D341Med (cell line): ENCODE measurements at places on chromosomes 3 and 15.

- DNase-seq: no peak
Measured at GRCh38 chr3:28273837-28274236, 32.4 kb downstream of the CMC1 start.

DNA sequence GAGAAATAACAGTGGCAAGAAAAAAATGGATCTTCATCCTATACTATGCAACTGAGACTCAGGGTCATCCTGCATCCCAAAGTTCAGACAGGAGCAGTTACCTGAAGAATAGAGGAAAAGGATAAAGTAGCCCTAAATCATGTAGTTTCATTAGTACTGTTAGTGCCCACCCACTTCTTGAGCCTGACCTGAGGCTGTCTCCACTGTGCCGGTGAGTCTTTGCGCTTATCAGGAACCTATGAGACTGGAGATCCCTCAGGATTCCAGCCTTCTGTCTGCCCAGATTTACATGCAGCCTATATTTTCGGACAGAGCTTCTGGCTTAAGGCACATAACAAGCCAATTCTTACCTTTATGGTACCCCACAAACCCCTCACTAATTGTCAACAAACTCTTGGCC lies 791.6 kb downstream of the ROBO1 start:
- DNase-seq: no peak

DNA sequence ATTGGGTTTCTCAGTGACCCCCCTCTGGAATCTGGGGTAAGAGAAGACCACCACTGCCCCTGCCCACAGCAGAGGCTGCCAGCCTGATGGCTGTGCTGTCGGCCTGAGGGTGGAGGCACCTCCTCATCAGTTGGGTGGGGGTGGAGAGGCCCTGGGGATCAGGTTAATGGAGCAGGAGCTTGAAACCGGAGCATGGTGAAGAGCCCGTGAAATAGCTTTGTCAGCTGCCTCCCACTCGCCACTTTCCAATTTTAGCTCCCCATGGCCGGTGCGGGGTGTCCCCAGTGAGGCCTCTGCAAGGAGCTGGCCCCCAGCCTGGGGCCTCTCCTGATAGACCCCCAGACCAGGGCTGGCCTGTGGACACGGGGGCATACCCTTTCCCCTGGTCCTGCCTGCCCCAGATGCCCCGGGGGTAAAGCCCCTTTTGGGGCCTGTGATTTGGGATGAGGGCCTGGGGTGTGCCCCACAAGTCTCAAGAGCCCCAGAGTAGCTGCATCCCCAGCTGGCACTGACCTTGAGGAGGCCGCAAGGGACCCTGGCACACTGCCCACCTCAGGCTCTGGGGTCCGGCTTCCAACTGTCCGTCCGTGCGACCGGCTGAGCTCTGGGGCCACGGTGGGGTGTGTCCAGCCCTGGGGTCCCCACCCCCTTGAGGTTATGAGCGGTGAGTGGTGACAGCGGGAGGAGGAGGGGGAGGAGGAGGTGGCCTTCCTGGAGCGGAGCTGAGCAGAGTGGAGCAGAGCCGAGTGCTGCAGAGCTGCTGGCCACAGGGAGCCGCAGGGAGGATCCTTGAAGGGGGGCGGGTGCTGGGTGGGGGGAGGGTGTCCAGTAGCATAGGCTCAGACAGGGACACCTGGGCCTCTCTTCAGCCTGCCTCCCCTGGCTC lies at the start of gene HHATL:
HHATL (minus strand) TSS at position 733 of the 886 bp plus-strand sequence. CDS start 1,972 bp downstream, outside the sequence.
- peak; percentile 37 for DNase-seq

DNA sequence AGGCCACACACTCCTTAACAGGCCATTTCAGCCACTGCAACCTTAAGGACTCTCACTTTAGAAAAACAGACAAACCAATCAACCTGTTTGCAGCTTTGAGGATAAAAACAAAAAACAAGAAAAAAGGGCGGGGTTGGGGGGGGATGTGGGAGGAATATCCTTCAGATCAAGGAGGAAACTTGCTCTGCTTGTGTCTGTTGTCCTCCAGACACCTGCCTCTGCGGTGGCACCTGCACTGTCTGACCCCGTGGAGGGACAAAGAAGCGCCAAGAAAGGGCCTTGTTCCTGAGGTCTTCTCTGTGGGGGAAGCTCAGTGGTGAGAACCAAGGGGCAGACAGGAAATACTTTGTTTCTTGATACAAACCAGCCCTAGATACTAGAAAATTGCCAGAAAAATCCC lies 70.5 kb downstream of the POLR2M start:
- DNase-seq: no peak

GRCh38 chr15:26620528-26621458 lies 152.1 kb downstream of the GABRB3 start:
- DNase-seq: no peak

- DNase-seq: peak; percentile 40
Measured at GRCh38 chr3:193564012-193564411, 9.3 kb upstream of the ATP13A4 start.

DNA sequence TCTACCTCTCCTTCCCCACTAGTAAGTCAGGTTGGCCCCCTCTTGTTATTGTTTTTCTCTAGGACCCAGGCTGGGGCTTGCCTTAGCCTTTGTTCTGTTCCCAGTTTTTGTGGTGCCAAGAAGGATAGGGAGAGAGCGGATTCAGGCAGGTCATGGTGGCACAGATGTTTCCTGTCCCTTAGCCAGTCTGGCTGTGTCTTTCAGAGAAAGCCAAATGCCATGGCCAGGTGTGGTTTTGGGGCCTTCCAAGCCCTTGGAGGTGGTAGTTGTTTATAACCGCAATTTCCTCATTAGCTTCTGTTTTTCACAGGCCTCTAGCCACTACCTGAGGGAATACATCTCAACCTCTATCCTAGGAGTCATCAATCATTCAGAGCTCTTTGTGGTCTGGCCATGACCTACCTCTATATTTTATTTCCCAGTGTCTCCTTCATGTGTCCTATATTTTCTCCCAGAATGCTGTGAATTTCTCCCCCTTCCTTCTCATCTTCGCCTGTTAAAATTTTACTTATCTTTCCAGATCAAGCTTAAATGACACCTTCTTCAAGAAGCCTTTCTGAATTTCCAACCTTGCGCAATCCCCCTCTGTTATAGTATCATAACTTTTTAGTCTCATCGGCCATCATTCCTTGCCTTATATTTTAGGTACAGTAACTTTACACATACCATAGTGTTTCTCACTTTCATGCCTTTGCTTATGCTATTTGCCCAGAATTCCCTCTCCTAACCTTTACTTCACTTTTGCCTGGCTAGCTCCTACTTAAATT lies 38.2 kb downstream of the TIMP4 start:
- DNase-seq: no peak

- no peak for DNase-seq
Measured at GRCh38 chr3:54123776-54124196, 1.4 kb downstream of the CACNA2D3 start.

DNA sequence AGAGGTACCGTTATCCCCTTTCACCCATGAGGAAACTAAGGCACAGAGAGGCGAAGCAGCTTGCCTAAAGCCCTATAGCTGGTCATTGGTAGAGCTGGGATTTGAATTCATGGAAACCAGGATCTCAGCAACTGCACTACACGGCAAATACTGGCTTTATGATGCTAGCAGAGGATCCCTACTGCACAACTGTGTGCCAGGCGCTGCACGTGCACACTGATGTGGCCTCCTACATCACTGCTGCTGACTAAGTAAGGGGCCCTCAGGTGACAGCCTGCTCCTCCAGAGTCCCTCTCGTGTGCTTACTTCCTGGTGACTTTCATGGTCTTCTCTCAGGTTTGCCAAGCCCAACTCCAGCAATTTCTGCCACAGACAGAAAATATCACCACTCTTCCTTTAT lies 3.4 kb upstream of the POLG start:
- DNase-seq: no peak

- DNase-seq: no peak
Measured at GRCh38 chr3:57709031-57709430, 16.2 kb upstream of the DENND6A start.

DNA sequence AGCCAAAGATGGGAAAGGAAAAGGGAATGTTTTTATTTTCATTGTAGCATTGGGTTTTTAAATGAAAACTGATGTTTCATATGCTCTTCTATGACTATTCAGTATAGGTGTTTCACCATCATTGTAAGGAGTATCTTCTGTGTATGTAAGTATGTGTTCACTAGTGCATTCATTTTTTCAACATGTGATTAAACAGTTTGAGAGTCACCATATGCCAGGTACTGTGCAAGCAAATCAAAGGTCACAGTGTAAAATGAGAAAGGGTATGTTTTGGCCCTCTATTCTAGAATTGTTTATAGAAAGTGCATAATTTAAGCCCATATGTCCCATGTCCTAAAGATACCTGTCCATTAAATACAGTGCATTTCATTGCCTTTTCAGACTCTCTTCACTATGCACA lies 207.2 kb downstream of the ZBTB20 start:
- DNase-seq: no peak
